ENCODE measurements at places on chromosomes 2 and 18. TPM values are rescaled to one million over a fixed set of nuclear protein-coding genes. Genes with fewer than 3 reads are reported as not detected.

The EGR4 gene
- total RNA-seq = 0.52 TPM

The ALK gene
- total RNA-seq = not detected

The MARCHF4 gene
- total RNA-seq = not detected

The SP5 gene
- not detected for total RNA-seq

The SPATA3 gene
- not detected for total RNA-seq

The NT5DC4 gene
- total RNA-seq = not detected

The CFAP221 gene
- total RNA-seq = 0.31 TPM

The MYO3B gene
- total RNA-seq = 0.21 TPM
